Activated CD8-positive, alpha-beta memory T cell treated with anti-CD3 and anti-CD28 coated beads for 1 hour (primary cell): ENCODE measurements at places on chromosomes 12 and 14.
A peak's percentile ranks its signal among the peaks of the same experiment; 100 is the strongest.

DNA sequence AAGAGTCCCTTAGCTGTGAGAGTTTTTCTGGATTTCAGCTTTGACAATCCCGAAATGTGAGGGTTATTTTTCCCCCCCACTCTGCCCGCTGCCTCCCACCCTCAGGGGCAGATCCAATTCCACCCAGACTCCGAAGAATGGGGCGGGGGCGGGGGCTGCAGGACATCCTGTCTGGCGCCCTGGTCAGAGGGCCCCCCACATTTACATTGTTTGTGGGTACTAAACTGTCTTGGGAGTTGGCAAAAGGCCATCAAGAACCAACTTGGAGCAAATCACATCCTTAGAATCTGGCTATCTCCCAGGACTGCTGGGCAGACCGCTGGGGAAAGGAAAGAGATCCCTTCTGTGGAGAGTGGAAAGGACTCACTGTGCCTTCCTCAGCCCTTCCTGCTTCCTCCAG lies 2.4 kb downstream of the EMP1 start:
- no peak for DNase-seq

DNA sequence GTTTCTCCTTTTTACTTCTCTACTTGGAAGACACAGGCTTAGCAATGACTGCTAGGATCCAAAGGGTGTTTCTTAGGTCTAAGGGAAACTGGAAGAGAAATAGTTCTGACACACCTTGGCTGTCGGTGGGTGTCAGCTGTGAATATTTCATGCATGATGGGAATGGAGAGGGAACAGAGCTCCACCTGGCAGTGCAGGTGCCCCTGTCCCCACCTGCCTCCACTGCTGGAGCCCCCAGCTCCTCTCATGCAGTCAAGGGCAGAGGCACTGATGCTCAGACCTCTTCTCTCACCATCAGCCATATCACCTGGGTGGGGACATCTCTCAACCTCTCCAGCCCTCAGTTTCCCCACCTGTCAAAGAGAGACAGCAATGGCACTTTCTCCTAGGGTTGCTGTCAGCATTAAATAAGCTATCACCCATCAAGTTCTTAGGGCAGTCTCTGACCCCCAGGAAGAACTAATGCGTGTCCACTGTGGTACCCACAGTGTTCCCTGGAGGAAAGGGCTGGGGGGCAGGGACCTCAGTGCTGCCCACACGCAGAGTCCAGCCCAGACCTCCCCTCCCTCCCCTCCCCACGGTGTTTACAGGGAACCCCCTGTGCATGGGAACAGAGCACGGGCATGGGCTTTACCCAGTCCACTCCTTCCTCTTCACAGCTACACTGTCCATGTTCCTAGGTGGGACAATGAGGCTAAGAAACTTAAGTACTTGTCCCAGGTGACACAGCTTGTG lies 69.1 kb downstream of the C14orf132 start:
- no peak for DNase-seq

GRCh38 chr12:118373616-118374015 lies 909 bp upstream of the TAOK3 start:
- no peak for DNase-seq

DNA sequence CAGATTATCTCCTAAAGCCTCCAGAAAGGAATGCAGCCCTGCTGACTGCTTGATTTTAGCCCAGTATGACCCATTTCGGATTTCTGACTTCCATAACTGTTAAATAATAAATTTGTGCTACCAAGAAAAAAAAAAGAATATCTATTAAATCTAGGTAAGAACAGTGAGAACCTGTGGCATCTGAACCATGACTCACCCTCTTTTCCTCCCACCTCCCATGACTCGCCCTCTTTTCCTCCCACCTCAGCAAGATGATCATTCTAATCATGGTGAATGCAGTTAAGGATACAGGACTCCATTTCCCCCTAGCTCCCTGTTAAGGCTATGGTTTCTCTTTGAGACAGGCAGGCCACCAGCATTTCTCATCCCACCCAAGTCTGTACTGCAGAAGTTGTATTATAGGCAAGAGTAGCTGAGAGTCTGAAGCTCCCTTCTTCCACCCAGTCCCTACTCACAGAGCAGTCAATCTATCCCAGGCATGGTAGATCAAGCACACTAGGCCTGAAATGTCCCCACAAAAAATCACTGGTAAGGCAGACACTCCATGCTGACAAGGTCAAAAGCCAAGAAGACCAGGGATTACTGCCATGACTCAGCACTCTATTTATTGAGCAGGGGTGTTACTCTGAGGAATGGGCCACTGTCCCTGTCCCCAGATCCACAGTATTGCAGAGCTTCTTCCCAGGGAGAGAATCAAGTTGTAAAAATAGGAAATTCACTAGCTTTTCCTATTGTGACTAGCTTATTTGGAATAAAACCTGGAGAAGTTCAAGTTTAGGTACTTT lies 188.9 kb downstream of the ADAMTS20 start:
- DNase-seq: no peak

DNA sequence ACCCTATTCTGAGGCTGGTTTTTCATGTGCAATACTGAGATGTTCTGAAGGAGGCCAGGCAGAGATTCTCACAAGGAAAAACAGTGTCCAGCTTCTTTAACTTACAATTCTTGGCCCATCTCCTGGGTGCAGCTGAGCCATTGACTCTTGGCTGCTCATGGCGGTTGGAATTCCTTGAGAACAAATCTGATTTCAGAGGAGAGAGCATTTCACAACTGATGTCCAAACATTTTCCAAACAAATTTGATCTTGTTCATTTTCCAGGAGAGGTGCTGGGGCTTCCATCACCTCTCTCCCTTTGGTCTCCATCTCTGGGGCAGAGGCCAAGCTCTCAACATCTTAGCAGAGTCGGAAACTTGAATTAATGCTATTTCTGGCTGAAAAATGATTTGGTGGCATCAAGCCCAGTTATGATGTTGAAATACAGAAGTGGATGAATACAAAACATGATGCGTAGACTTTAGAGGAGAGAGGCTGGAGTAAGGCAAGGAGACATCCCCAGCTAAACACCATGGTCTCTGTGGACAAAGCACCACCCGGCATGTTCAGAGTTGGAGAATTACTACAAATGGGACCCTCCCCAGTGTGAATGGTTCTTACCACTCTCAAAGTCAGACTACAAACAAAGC lies 593.0 kb downstream of the VRK1 start:
- DNase-seq: no peak

DNA sequence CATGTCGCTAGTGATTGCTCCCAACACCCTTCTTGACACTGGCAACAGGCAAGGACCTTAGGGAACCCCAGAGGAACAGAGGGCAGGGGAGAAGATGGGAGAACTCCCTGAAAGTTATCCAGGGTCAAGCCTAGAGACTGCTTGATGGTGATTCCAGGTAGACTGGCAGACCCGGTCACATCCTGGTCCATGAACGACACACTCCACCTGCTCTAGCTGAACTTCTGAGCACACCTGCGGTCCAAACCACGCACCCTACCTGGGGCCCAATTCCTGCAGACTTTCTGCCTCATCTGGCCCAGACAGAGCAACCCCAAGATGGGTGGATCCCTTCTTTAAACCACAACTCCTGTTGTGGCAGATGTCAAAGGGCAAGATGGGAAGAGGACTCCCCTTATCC lies 34.2 kb downstream of the NCKAP5L start:
- no peak for DNase-seq

- no peak for DNase-seq
Measured at GRCh38 chr12:62681306-62681705, 214.7 kb downstream of the MON2 start.

- peak; percentile 87 for DNase-seq
Measured at GRCh38 chr12:47705566-47706425, at the start of gene RPAP3. TSS of gene RPAP3 (minus strand) at chr12:47706030. CDS start at chr12:47702840, 3,190 bp downstream.

DNA sequence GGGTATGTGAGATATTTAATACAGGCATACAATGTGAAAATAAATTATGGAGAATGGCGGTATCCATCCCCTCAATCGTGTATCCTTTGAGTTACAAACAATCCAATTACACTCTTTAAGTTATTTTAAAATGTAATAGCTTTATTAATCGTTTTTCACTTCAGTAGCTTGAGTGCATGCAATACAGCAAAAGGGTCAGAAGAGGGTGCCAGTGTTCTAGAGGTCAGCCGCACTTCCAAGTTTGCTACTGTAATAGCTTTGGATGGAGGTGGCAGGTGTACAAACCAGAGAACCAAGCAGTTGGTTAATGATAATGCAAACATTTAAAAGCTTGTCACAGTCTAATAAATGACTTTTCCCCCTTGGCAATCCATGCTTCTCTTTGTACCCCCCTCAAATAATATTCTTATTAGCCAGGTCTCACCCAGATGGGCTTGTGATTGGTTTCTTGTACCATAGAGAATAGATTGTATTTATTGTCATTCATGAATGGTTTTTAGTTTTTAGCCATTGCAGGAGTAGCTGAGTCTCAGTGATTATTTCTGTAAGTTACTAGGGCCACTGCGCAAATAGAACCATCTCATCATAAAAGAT lies 127.0 kb downstream of the ERC1 start:
- DNase-seq: peak; percentile 46

- DNase-seq: no peak
Measured at GRCh38 chr12:121145221-121145620, 12.5 kb downstream of the P2RX7 start.

DNA sequence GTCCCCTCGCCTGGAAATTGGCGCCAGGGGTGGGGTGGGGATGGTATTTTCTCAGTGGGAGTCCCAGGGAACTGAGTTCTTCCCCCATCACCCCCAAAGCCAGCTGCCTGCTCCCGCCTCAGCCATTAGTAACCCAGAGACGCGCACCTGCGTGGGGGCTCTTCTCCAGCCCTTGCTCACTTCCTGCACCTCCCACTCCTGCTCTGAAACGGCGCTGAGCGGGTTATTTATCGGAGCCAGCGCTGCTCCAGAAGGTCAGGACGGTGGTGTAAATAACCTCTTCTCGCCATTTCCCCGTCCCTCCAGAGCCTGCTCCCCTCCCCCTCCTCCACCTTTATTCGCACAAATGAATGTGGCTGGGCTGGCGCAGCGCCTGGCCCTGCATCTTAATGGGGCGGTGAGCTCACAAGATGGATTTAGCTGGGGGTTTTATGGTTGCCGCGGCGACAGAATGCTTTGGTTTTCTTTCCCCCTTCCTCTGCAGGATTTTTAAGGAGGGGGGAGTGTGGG lies 12.2 kb downstream of the GPR84 start:
- no peak for DNase-seq

- no peak for DNase-seq
Measured at GRCh38 chr12:93453633-93454032, 11.9 kb upstream of the UBE2N start.

- DNase-seq: no peak
Measured at GRCh38 chr12:127455347-127456265, 811.4 kb upstream of the TMEM132C start.

GRCh38 chr12:3727354-3727753 lies 25.6 kb downstream of the CRACR2A start:
- no peak for DNase-seq

DNA sequence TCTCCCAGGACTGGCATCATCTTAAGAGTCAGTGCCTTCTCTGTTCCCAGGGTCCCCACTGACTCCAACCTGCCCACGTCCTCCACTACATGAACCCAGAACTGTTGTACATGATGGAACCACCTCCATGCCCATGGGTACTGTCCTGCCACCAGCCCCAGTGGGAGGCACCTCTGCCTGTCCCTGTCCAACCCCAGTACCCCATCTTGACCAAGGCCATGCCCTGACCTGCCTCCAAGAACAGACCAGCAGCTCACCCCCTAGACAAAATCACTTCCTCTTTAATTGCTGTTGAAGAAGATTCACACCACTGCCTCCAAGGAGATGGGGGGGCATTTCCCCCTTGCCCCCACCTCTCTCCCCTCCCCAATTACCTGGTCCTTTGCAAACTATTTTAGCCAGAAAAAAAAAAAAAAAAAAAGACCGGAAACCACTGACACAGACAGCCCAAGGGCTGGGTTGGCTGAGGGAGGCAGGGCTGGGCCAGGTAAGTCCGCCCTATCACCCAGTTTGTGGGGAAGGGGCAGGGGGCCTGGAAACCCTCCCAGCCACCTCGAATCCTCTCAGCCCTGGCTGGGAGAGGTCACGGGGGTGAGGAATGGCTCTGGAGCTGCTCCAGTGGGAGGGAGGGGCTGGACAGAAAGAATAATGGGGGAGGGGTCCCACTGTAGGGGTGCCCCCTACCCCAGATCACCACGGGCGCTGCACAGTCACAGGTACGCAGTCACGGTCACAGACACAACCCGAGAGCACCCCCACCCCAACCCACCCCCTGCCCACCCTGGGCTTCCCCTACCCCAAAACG lies 13.4 kb downstream of the AGAP2 start:
- no peak for DNase-seq

- no peak for DNase-seq
Measured at GRCh38 chr14:22748631-22749068, 17.8 kb upstream of the OXA1L start.

- no peak for DNase-seq
Measured at GRCh38 chr12:25781232-25781631, 177.2 kb upstream of the RASSF8 start.

DNA sequence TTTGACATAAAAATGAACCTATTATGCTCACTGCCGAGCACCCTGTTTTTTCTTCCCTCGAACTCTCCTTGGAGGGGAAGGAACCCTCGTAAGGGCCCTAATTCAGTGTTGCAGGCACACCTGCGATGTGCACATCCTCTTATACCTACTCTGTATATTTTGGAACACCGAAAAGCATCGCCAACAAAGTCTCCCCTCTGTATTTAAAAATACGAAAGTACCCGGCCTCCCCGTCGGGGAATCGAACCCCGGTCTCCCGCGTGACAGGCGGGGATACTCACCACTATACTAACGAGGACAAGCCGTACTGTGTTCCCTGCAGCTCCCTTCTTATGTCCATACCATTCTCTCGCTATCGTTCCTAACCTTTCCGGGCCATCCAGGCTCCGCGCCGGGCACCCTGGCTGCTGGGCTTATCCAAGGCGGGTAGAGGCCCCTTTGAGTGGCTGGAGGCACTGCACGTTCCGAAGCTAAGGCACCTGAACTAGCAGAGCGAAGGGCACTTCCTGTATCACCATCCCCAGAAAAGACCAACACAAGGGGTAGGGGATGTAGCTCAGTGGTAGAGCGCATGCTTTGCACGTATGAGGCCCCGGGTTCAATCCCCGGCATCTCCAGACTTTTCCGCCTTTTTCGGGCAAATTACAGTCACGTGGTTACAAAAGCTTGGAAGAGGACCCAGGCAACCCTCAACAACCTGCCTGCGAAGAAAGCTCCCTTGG lies 25.1 kb upstream of the UBC start:
- peak; percentile 75 for DNase-seq

DNA sequence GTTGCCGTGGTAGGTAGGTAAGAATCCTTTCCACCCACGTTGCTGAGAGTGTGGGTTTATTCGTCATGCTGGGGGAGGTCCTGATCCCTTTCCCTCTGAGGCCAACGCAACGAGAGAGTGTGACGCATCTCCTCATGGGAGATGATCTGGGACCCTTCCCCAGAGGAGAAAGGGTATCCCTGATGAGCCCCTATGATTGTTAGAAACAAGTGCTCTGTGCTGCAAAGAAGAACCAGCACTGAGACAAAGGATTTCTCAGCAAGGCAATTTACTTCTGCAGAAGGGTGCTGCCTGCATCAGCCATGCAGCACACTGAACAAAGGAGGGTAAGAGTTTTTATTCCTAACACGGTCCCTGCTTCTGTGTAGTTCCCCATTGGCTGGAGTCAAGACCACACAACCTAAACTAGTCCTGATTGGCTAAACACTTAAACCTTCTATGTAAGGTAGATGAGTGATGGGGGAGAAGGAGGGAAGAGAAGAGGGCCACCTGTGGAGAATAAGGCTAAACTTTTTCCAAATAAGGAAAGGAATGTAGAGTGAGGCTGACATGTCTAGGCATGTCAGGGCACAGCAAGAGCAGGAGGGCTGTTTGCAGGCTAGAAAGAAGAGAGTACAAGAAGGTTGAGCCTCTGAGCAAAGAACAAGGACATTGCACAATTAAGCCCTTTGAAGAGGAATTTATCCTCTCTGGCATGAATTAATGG lies 21.3 kb downstream of the CLEC2A start:
- DNase-seq: no peak
